Stimulated activated CD8-positive, alpha-beta memory T cell treated with anti-CD3 and anti-CD28 coated beads, Interleukin-4, amount 100 ng/mL, for 1 hour (primary cell): ENCODE measurements at places on chromosomes 7 and 10.

GRCh38 chr7:156589808-156590207 lies 50.8 kb upstream of the RNF32 start:
- no peak for DNase-seq

DNA sequence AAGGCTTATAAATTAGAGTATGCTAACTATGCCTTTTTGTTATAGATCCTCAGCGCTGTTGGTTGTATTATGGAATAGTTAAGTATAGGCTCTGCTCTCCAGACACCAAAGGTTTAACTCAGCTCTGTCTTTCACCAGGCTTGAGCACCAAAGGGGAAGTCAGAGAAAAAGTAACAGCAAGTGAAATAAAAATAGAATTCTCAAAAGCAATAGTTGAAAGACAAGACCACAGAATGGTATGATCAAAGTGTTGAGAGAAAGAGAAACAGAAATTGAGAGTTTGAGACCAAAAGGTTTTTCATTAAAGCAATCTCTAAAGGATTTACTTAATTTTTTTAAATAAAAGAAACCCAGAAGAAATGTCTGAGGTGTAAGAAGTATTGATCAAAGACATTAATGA lies 529.8 kb upstream of the C7orf33 start:
- no peak for DNase-seq

- no peak for DNase-seq
Measured at GRCh38 chr10:126352453-126352852, 35.8 kb downstream of the ADAM12 start.

DNA sequence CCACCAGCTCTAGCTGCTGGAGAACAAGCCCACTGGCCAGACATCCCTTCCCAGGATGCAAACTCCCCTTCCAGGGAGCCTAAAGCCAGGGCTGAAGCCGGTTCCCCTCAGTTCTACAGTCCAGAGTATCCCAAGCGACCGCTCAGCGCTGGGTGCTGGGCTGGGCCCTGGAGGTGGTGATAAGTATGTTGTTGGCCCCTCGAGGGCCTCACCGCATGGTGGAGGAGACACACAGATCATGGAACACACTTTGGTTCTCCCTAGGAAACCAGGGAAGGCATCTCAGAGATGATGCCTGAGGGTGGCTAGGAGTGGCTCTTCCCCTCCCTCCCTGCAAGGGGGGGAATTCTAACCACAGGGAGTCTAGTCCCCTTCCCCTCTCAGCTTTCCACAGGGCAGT lies 4.4 kb downstream of the PODXL start:
- DNase-seq = no peak

- DNase-seq = no peak
Measured at GRCh38 chr10:97150013-97150595, 35.7 kb downstream of the SLIT1 start.

GRCh38 chr7:17680026-17680425 lies 260.3 kb downstream of the SNX13 start:
- DNase-seq = no peak

GRCh38 chr10:119297207-119297968 lies 90.0 kb downstream of the GRK5 start:
- no peak for DNase-seq

DNA sequence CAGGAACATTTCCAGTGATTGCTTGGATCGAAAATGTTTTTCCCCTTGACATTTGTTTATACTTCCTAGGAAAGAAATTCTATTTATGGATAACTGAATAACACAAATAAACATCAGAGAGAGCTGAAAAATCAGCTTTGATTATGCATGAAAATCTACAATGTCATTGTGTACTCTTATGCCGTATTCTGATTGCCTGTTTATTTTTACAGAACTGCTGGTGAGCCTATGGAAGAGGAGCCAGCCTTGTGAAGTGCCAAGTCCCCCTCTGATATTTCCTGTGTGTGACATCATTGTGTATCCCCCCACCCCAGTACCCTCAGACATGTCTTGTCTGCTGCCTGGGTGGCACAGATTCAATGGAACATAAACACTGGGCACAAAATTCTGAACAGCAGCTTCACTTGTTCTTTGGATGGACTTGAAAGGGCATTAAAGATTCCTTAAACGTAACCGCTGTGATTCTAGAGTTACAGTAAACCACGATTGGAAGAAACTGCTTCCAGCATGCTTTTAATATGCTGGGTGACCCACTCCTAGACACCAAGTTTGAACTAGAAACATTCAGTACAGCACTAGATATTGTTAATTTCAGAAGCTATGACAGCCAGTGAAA lies 121.5 kb downstream of the TWIST1 start:
- no peak for DNase-seq

DNA sequence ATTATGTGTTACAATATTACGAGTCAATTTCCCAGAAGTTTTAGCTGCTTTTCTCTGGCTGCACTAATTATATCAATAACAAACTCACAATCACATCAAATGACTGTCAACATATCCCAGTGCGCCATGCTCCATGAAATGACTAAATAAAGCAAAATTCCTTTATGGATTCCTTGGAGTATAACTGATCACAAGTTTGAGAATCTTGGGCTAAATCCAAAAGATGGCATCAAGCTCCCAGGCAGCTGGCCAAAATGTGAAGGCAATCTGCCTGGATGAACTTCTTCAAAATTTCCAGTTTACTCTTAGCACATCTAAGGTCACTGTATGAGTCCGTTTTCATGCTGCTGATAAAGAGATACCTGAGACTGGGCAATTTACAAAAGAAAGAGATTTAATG lies 210.8 kb downstream of the CCSER2 start:
- DNase-seq = no peak

DNA sequence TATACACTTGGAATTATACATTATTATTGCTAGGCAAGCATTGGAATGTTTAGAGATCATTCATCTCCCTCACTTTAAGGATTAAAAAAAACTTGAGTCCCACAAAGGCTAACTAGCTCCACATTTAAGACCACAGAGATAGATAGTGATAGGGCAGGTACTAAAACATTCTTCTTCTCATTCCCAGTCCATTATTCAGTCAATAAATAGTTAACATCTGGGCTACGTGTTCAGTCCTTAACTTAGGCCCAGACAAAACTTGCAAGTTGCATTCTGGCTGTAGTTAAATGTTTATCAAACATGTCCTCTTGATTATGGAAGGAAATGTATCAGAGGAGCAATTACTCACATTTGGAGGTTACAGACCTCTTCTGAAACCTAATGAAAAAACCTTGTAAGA lies 2.4 kb downstream of the GNG11 start:
- DNase-seq = no peak

- DNase-seq = no peak
Measured at GRCh38 chr7:80372415-80372814, 139.4 kb downstream of the GNAT3 start.

DNA sequence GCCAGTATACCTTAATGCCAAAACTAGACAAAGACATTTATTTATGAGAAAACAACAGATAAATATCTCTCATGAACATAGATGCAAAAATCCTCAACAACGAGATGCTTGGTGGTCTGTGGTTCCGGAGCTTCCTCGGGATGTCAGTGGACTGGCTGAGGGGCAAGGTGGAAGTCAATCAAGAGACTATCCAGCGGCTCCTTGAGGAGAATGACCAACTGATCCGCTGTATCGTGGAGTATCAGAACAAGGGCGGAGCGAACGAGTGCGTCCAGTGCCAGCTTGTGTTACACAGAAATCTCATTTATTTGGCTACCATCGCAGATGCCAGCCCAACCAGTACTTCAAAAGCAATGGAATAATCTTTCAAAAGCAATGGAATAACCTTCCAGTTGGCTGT lies 60.0 kb upstream of the PARD3 start:
- DNase-seq = no peak

GRCh38 chr10:30392564-30392990 lies 41.4 kb upstream of the MAP3K8 start:
- DNase-seq = peak; percentile 34
